ENCODE measurements at places on chromosomes 16 and 17. TPM values are rescaled to one million over a fixed set of nuclear protein-coding genes. Genes with fewer than 3 reads are reported as not detected.

The C17orf100 gene
- total RNA-seq, result 0.90 TPM

The KRTAP4-1 gene
- total RNA-seq, result not detected

The CASKIN1 gene
- 0.14 TPM for total RNA-seq

The HEATR9 gene
- total RNA-seq, result 0.21 TPM

The MAP1LC3B gene
- total RNA-seq, result 31.6 TPM

DNA sequence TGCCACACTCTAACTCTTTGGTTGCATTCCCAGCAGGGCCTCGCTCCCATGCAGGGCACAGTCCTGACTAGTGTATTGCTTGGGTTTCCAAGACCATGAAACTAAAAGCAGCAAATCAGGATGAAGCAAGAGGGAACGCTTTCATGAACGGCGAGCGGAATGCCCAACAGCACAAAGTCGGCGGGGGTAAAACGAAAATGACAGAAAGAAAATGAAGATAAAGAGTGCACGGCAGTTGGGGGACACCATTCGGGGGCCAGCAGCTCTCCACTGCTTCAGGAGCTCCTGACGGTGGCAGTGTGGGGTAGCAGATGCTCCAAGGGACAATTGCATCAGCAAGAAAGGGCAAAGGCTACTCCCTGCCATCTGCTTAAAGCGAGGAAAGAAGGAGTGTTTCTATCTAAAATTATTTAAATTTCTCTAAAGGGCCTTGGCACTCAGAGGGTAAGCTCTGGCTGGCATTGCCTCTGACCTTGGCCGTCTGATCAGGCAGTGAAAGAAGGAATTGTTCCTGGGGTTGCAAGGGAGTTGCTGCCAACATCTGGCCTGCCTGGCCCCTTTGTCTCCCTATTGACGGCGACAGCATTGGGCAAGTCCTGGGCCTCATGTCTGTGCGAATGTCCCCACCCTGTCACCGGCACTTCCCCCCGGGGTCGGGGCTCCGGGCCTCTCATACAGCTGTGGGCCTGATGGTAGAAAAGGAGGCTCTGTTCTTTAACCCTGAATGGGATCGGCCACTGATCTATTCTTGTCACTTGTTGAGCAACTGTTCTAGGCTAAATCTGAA, 138.2 kb downstream of the CMIP start:
- no peak for DNase-seq

DNA sequence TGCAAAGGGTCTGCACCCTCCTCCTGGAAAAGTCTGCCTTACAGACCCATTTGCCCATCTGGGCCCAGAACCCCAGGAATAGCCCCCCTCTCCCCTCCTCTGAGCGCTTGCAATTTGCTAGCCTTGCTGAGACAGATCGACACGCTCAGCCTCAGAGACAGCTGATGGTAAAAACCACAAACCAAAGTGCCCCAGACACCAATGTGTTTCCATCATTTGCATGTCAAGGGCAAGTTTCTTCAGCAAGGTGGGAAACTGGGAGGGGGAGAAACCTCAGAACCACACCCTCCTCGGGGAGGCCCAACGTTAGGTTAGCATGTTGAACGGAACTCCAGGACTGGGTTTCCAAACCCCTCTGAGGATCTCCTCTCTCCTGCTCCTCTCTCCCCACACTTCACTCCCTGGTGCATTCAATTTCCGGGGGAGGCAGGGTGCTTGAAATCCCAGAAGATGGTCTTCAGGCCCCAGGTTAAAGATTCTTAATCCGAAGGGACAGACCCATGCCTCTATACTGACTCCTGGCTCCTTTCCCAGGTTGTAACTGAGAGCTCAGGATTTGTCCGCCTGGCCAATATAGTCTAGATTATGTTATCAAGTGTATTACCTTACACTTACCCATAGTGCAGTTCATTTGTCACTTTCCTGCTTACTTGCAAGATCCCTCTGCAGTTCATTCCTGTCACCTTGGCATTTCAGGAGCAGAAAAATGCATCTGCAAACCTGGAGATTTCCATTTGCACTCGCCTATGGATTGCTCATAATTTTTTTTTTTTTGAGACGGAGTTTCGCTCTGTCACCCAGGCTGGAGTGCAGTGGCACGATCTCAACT, 1.3 kb upstream of the CUEDC1 start:
- DNase-seq, result peak; percentile 16

GRCh38 chr16:85979605-85980004, 80.6 kb downstream of the IRF8 start:
- DNase-seq, result no peak

DNA sequence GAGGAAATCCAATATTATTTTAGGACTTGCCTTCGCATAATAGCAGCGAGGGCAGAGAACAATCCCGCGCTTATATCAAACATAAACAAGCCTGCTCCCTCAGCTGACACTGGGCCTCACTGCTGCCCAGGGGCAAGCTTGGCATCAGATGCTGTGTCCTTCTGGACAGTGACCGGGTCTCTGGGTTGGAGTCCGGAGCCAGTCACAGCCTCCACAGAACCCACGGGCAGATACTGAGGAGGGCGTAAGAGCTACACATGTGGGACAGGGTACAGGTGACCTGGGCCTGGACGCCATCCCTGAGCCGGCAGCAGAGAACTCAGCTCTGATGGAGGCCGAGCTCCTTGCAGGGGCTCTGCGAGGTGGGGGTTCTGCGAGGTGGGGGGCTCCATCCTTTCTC, 14.7 kb upstream of the ZNF469 start:
- DNase-seq, result no peak

DNA sequence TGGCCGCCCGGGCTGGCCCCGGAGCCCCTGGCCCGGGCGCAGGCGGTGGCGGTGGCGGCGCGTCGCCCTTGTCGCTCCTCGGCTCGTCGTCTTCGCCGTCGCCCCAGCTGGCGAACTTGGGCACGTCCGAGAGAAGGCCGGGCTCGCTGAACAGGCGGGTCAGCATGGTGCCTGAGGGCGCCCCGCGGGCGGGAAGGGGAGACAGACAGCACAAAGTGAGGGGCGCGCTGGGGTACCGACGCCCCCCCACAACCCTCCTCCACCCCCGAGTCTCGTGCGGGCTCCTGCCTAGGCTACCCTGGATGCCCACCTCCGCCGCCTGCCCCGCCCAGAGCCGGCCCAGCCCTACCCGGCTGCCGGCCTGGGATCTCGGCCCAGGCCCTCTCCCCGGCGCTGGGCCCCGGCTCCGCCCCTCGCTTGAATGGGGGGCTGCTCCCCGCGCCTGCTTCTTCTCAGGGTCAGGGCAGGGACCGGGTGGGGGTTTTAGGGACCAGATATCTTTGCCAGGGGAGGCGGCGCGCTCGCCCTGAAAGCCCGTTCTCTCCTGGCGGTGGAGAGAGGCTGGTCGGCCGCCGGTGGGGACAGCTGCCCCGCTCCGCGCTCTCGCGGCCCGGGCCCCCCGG, 1.2 kb downstream of the NEUROD2 start:
- DNase-seq, result no peak

GRCh38 chr17:60971515-60972369, 294.1 kb downstream of the BCAS3 start:
- DNase-seq, result no peak

- DNase-seq, result no peak
Observed at GRCh38 chr16:89345642-89346150, 128.2 kb downstream of the ZNF778 start.

DNA sequence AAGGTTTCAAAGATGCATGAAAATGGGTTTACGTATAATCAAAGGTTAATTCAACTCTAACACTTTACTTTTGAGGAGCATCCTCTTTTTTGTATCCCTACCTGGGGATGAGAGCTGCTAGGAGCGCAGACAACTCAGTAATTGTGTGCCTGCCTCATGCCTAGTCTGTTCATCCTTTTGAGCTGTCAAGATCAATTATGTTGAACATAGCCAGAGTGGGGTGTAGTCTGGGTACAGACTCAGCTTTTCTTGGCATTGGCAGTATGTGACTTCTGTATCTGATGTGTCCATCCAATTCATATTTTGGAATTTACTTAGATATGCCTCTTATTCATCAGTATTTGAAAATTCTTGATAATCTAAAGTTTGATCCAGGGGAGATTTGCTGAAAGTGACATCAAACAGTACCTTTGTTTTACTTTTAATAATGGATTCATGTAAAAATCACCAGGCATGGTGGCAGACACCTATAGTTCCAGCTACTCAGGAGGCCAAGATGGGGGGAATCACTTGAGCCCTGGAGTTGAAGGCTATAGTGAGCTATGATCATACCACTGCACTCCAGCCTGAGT, 24.1 kb downstream of the PRKCA start:
- no peak for DNase-seq

- no peak for DNase-seq
Observed at GRCh38 chr17:46140645-46141197, 52.5 kb downstream of the KANSL1 start.

DNA sequence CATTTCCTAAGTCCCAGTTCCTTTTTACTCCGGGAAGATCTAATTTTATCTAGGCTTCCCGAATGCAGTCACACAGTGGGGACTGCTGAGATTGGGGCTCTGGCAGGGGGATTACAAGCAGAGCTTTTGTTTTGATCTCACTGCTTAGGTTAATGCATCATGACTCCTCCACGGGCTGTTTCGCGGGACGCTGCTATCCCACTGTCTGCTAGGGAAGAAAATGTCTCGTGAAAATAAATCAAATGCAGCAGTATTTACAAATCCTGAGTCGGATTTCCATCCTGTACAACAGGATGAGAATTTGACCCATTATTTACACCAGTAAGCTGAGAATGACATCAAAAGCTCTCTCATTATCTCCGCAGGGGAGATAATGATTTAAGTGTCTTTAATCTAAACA, 83.8 kb downstream of the CDH11 start:
- DNase-seq, result no peak

- DNase-seq, result no peak
Observed at GRCh38 chr16:77955127-77955526, 67.2 kb upstream of the CLEC3A start.

DNA sequence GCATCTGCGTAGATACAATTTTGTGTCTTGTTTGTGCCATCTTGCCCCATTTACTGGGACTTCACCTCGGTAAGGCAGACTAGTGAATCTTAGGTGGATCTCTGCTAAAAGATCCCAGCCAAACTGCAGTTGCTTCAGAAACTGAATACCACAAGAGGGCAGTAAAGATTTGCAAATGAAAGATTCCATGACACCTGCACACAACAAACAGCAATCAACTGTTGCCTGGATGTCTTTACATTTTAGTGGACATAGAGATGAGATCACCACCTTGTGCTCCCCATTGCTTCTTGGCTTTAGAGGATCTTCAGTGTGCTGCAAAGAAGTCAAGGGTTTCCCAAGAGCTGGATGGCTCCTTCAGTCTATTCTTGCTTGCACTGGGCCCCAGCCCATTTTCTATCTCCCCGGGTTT, 119.2 kb upstream of the CACNG5 start:
- no peak for DNase-seq

GRCh38 chr16:56931271-56931891, 561 bp upstream of the HERPUD1 start:
- no peak for DNase-seq

- no peak for DNase-seq
Observed at GRCh38 chr16:62036101-62036801, at the start of gene CDH8. TSS of gene CDH8 (minus strand) at chr16:62036438. CDS start at chr16:62021403, 15,035 bp downstream.

- DNase-seq, result no peak
Observed at GRCh38 chr16:49336581-49336980, 37.0 kb upstream of the C16orf78 start.

DNA sequence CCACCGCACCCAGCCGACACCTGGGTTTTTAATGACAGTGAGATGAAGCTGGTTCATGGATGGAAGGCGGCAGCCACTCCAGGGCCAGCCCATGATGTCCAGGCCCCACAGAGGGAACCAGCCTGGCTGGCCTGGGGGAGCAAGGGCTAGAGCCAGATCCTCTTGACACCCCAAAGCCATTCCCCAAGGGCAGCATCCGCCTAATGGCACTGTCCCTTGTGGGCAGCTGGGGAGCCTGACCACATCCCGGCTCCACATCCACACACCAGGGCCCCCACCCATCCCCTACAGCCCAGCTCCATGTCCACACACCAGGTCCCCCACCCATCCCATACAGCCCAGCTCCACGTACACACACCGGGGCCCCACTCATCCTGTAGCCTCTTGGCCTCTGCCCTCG, 53.3 kb upstream of the ACSF3 start:
- no peak for DNase-seq

DNA sequence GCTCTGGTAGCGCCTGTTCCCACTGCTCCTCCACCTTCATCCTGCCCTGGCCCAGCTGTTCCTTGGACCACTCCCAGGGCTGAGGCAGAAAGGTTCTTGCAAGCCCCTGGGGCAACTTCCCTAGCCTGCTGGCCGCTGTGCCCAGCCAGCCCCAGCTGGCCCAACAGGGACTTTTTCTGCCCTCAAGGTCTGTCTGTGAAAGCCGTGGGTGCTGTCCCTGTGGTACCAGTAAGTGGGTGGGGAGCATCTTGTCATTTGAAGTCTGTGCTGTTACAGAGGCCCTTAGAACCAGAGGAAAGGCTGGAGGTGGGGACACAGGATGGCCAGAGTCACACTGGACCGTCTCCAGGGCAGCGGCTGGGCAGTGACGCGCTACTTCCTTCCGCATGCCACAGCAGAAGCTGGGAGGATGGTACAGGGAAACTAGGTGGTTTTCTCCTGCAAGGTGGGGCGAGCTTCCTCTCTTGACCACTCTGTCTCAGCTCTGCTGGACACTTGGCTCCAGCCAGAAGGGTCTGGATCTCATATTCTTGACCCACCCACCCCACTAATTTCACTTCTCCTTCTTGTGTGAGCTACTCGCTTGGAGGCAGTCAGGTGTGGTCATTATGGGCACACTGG, 87.8 kb downstream of the PLCG2 start:
- no peak for DNase-seq

DNA sequence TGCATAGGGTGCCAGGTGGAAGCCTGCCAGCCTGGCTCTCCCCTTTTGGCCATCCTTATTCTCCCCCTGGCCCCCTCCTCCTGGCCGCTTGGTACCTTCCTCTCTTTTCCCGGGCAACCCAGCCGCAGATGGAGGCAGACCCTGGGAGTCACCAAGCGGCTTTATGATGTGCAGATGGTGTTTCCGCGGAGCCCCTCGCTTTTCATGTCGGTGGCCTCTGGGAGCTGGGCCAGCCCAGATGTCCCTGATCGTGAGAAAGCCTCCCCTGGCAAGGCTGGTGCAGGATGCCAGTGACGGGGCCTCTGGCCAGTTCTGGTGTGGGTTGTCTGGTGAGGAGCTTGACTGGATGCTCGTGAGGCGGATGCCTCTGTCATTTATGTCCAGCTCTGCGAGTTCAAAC, 18.0 kb upstream of the BRD7 start:
- DNase-seq, result no peak

- no peak for DNase-seq
Observed at GRCh38 chr16:12690024-12690423, 113.7 kb downstream of the CPPED1 start.

DNA sequence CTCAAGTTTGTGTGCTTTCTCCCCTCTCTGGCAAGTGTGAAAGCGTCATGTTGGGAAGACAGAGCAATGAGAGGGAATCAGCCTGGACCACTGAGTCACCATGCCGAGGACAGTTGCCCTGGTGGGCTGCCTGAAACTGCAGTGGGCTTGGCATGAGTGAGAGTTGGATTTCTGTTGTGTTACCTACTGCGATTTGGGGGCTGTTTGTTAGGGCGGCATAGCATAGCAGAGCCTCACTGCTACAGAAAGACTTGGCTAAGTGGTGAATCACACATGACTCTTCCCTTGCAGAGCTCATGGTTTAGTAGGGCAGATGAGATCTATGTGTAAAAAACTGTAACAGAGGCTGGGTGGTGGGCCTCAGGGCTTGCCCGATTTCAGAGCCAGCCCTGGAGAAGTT, 324.6 kb downstream of the C16orf95 start:
- no peak for DNase-seq
